ENCODE measurements at places on chromosomes 1 and 21.

DNA sequence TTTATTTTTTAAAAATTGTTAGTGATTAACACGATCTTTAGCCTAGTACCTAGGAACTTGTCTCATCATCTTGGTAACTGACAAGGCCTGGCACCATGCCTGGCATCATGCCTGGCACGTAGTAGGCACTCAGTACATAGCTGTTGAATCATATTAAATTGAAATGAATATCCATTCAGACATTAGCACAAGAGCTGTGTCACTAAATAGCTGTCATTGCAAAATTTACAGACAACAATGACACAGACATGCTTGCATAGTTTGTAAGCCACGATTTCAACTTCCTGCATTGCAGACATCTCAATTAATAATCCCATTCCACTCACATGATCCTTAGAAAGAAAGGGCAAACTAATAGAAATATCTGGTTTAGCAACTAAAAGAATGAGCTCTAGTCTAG lies 15.4 kb upstream of the PHACTR4 start:
- DNase-seq, result peak; percentile 84

DNA sequence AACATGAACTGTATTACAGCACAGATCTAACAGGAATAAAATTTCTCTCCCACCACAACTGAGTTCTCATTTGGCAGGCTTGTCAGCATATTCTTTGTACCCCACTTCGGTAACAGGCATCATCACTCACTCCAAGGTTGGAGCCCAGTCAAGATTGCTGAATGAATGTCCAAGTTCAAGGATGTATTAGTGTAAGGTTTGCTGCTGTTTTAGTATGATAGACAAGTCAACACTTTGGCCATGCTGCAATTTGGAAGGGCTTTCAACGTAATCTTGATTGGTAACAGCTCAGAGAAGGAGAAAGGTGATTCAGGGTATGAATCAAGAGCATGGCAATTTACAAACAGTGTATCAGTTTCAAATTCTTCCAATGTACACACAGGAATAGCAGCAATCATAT lies 6.8 kb downstream of the SSX2IP start:
- no peak for DNase-seq

- DNase-seq, result peak; percentile 15
Observed at GRCh38 chr1:154750681-154751665, 119.1 kb downstream of the KCNN3 start.

DNA sequence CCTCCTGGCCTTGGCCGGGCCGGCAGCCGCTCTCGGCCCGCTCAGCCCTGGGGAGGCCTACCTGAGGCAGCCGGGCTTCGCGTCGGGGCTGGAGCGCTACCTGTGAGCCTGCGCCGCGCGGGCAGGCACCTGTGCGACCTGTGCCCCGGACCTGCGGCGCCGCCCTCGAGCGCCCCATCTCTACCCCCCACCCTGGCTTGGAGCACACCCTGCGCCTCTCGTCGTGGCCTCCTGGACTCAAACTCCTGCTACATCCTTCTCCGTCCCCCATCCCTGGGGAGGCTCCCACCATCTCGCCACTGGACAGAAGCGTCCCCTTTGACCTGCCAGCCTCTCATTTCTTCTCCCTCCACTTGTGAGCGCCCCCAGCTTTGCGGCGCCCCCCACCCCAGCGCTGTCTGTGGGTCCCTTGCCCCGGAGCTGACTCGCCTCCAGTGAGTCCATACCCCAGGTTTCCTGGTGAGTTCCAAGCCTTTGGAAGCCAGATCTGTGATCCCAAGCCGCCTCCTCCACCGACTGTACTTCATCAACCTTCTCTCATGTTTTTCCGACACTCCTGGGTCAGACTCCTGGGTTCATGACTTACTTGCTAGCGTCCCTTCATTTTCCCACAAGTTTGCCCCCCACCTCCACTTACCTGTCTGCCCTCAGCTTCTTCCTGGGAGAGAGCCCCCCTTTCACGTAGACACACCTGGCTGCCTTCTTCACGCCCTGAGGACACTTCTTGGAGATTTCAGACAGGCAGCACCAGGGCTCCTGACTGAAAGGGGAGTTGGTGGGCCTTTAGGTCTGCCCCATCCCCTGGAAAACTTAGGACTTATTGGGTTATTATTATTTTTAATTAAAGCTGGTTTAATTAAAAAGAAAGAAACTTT lies 1.3 kb downstream of the FOXE3 start:
- no peak for DNase-seq

DNA sequence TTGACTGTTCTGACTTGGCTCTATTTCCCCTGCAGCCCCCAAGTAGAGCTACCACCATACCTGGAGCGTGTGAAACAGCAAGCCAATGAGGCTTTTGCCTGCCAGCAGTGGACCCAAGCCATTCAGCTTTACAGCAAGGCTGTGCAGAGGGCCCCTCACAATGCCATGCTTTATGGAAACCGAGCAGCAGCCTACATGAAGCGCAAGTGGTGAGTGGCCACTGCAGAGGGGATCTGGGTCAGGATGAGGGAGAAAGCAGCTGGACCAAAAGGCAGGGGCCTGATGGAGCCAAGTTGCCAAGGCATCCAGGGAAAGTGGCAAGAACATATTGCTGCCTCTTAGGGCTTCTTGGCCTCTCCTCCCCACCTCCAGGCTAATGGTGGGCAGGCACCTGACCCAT lies 24.1 kb upstream of the TMEM222 start:
- no peak for DNase-seq

- DNase-seq, result no peak
Observed at GRCh38 chr1:52911541-52911940, 10.0 kb downstream of the ECHDC2 start.

DNA sequence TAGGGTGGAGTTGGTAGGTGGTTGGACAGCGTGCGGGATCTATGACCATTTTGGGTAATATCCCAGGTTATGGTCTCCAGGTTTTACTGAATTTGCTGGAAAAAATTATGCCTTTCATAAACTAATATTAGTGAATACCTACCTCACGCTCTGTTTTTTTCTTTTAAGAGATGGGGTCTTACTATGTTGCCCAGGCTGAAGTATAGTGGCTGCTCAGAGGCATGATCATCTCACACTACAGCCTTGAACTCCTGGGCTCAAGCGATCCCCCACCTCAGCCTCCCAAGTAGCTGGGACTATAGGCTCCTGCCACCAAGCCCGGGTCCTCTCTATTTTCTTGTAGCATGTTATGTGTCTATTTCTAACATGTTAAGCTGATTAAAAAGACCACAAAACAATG lies 100.2 kb downstream of the RHOU start:
- no peak for DNase-seq

DNA sequence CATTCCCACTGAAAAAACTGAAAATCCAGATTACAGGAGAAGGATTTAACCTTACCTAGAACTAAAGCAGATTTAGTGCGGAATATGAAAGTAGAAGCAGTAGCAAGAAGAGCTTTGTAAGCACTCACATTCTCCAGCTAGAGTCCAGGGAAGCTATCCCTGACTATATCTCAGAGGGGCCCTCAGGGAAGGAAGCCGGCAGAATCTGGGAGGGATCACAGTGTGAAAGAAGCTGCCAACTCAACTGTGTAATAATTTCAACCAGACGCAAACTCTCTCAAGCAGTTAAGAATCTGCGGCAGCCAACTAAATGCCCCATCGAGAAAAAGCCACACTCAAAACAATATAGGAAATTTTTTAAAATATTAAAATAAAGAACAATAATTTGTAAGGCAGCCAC lies 163.8 kb downstream of the EIF4G3 start:
- peak; percentile 72 for DNase-seq

DNA sequence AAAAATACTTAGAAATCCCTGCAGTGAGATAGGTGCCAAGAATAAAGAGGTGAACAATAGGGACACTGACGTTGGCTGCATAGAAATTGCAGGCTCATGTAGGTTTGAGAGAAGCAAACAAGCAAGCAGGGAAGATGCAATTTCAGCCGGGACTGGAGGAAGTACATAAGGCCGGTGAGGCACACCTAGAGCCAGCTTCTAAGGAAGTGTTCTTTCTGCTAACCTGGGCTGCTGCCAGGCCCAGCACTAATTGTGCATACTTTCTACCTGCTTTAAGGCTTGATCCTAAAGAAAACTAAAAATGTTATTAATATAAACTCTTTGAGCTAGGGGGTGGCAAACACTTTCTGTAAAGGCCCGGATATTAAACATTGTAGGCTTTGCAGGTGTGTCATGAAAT lies 71.0 kb downstream of the LMO4 start:
- DNase-seq, result no peak

GRCh38 chr1:27554759-27555699 lies 48.9 kb downstream of the AHDC1 start:
- DNase-seq, result no peak

GRCh38 chr1:229857585-229857984 lies 209.5 kb upstream of the GALNT2 start:
- peak; percentile 22 for DNase-seq

- DNase-seq, result peak; percentile 50
Observed at GRCh38 chr1:17098446-17099317, 20.6 kb downstream of the PADI2 start.

DNA sequence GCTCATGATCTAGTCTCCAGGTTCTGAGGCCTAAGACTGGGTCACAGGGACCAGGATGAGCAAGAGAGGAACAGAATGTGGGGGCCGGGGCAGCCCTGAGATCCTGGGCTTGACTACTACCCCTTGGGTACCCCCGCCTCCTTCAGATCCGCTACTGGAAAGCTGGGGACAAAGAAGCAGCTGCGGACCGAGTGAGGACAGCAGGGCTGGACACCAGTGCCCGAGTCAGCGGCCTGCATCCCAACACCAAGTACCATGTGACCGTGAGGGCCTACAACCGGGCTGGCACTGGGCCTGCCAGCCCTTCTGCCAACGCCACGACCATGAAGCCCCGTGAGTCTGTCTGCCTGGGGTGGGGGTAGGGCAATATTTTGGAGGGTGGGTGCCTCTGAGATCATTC lies 12.5 kb downstream of the TMEM81 start:
- DNase-seq, result no peak

DNA sequence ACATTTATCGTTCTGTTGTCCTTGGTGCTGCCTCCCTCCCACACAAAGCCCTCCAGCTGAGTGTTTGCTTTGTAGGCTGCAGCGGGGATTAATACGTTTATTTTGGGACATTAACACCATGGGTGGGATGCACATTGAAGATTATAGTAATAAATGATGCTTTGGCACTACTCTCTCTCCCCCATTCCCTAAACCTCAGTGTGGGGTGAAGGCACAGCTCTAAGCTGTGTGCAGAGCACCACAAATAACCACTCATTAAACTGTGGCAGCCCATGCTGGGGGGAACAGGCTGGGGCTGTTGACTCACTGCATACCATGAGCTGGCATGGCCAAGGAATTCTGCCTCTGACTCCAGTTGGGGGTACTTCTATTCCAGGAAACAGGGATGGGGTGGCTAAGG lies 7.7 kb downstream of the PCP4L1 start:
- DNase-seq, result peak; percentile 28

GRCh38 chr1:41013796-41014195 lies 7.7 kb downstream of the SLFNL1 start:
- DNase-seq, result no peak

DNA sequence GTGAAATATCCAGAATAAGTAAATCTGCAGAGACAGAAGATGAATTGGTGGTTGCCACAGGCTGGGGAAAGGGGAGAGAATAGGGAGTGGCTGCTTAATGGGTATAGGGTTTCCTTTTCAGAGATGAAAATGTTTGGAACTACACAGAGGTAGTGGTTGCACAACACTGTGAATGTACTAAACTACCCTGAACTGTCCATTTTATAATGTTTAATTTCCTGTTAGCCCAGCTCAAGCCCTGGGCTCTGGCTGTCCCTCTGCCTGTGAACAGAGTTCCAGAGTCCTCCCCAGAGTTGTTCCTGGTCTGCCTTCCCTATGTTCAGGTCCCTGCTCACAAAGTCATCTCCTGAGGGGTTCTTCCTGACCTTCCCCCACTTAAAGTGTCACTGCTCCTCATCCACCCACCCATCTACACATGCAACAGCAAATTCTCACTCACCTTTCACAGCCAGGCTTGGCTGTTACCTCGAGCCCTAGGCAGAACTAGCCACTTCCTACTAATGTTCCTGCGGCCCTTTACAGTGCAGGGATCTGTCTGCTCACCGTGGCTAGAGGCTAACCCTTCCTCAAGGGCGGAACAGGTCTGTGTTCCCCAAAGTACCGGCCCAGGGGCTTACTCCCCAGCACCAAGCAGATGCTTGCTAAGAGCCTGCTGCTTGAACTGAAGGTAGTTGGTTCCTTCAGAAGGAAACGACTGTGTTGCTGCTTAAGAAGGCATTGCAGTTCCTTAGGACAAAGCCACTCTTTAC lies 22.4 kb downstream of the DHCR24 start:
- DNase-seq, result no peak

- peak; percentile 49 for DNase-seq
Observed at GRCh38 chr1:64822621-64823020, 77.7 kb downstream of the RAVER2 start.

DNA sequence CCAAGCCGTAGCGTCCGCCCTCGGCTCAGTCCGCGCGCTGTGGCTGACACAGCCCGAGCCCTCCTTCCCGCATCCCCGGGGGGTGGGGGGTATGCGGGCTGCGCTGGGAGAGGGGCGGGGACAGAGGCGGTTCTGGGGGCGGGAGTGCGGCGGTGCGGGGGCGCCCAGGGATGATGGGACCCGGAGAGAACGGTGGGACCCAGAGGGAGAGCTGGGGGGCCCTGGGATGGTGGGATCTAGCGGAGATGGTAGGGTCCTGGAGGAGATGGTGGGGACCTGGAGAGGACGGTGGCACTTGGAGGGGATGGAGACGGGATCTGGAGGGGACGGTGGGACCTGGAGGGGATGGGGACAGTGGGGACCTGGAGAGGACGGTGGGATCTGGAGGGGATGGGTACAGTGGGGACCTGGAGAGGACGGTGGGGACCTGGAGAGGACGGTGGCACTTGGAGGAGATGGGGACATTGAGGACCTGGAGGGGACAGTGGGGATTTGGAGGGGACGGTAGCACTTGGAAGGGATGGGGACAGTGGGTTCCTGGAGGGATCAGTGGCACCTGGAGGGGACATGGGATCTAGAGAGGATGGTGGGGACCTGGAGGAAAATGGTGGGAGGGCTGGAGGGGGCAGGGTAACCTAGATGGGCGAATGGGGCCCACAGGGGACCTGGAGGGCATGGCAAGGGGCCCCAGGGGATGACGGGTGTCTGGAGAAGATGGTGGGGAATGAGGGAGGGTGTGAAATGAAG lies 477 bp downstream of the SNAP47 start:
- no peak for DNase-seq

- DNase-seq, result no peak
Observed at GRCh38 chr1:3822421-3822820, 26.1 kb upstream of the LRRC47 start.

GRCh38 chr1:204760757-204761156 lies 75.2 kb upstream of the LRRN2 start:
- DNase-seq, result peak; percentile 12

GRCh38 chr1:42454403-42454802 lies 1.4 kb downstream of the ZMYND12 start:
- DNase-seq, result no peak

- peak; percentile 63 for DNase-seq
Observed at GRCh38 chr1:230167419-230167852, 100.4 kb downstream of the GALNT2 start.

DNA sequence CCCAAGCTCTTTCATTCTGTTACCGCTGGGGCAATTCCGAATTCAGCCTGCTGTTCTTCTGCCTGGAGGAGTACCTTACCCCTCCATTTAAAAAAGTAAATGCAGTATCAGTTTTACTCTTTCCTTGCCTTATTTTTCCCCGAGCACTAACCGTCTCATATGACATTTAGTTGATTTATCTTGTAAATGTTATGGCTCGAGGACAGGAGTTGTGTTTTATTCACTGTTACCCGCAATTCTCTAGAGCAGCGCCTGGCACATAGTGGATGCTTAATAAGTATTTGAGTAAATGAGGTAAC lies 425 bp upstream of the TADA1 start:
- no peak for DNase-seq

GRCh38 chr1:227788271-227789083 lies 27.0 kb upstream of the PRSS38 start:
- DNase-seq, result peak; percentile 64

GRCh38 chr1:213244664-213245091 lies 193.6 kb downstream of the RPS6KC1 start:
- peak; percentile 61 for DNase-seq

All from GM23248 (cell line).